HT-29 (cell line): ENCODE measurements at places on chromosomes 7 and 10. TPM values are rescaled to one million over a fixed set of nuclear protein-coding genes. Genes with fewer than 3 reads are reported as not detected.

Gene ADAMTS14
- total RNA-seq, result 0.03 and 0.15 TPM in 2 replicates

Gene COMMD3
- 12.4 and 13.4 TPM in 2 replicates for total RNA-seq

Gene ANKRD2
- 0.23 TPM in 1 of 2 replicates, not detected in the other for total RNA-seq

Gene CCDC146
- total RNA-seq, result not detected in 2 replicates

Gene FAM180A
- not detected in 2 replicates for total RNA-seq

Gene ITGA8
- total RNA-seq, result not detected in 2 replicates

Gene SLC18A2
- total RNA-seq, result not detected in 2 replicates

Gene CARD11
- total RNA-seq, result not detected in 2 replicates

DNA sequence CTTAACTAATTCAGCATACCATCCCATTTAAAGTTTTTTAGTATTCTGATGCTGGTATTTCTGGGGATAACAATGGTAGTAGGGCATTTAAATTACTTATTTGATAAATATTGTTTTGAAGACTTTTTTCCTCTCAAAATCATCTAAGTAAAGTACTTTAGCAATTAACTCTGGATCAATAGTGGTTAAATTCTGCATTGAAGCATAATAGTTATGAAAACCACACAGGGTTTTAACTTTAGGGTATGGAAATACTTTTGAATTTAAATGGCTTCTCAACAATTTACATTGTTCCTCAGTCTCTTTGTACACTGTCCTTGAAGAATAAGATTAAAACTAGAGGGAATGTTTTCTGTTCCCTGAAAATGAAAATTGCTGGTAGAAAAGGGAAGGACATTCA is 202.6 kb upstream of the STEAP4 start:
- DNase-seq, result no peak

DNA sequence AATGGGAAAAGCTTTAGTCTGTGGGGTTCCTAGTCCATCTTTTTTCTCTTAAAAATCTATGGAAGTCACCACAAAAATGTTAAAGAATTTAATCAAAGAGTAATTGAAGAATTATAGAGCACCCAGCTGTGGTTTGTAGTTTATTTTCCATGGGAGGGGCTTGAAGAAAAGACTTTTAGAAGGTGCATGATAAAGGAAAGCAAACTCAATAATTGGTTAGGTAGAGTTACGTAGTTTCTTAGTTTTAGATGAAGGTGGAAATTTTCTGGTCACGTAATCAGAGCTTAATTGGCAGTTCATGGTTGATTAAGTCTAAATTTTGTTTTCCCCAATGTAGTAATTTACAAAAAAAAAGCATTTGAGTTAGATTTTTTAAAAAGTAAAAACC is 724 bp downstream of the ZNF107 start:
- no peak for DNase-seq

DNA sequence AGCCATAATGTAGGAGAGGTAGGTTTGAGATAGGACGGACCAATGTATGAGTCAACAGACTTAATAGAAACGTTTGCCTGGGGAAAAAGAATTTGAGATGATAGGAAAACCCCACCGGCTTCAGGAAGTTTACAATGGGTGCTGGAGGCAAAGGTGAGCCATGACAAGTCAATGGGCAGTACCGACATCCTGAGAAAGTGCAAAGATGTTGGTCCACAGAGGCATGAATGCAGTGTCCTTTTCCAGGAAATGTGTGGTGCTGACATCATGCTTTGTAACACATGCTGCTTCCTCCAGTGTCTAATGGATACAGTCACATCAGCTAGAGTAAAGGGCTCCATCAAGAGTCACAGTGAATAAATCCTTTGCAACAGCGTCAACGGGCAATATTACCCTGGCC is 533.6 kb downstream of the INHBA start:
- DNase-seq, result no peak

DNA sequence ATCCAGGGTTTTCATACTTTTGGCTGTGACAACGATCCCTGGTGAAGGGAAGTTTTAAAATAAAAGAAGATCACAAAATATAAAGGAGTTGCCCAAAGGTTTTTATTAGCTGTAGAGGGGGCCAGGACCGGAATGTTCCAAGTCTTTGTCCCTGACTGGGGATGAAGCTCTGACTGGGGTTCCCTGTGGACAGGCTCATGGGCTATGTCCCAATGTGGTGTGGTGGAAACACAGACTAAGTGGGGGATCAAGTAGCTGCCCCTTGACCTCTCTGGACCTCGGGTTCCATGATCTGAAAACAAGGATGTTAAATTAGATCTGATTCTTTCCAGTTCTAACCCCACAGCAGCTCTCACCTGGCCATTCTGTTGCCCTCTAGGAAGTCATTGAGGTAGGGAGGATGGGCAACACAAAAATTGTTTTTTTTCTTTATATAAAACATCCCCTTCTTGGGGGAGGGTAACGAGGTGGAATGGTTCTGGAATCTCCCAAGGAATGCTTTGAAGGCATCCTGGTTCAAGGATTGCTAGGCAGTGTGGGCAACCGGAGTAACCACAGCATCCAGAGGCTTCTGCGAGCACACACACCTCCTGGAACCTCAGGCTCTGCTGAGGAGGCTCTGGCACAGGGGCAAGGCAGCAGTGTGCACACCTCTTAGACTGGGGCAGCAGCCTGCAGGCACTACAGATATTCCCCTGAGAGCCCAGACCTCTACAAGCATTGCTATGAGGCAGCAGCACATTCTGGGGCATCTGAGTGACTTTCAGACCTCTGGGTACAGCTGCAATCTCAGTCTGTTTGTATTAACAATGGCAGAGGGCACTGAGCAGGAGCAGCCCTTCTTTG is 21.4 kb upstream of the CRYGN start:
- DNase-seq, result no peak

GRCh38 chr7:157547611-157548010 is 210.8 kb downstream of the DNAJB6 start:
- DNase-seq, result no peak

GRCh38 chr7:96800824-96801223 is 91.2 kb upstream of the SEM1 start:
- peak; percentile 39 for DNase-seq

GRCh38 chr10:6197321-6197720 is 5.4 kb upstream of the PFKFB3 start:
- no peak for DNase-seq

DNA sequence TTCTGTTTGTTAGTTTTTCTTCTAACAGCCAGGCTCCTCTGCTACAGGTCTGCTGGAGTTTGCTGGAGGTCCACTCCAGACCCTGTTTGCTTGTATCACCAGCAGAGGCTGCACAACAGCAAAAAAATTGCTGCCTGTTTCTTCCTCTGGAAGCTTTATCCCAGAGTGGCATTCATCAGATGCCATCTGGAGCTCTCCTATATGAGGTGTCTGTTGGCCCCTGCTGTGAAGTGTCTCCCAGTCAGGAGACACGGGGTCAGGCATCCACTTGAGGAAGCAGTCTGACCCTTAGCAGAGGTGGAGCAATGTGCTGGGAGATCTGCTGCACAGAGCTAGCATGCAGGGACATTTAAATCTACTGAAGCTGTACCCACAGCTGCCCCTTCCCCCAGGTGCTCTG is 26.7 kb upstream of the CROT start:
- no peak for DNase-seq

DNA sequence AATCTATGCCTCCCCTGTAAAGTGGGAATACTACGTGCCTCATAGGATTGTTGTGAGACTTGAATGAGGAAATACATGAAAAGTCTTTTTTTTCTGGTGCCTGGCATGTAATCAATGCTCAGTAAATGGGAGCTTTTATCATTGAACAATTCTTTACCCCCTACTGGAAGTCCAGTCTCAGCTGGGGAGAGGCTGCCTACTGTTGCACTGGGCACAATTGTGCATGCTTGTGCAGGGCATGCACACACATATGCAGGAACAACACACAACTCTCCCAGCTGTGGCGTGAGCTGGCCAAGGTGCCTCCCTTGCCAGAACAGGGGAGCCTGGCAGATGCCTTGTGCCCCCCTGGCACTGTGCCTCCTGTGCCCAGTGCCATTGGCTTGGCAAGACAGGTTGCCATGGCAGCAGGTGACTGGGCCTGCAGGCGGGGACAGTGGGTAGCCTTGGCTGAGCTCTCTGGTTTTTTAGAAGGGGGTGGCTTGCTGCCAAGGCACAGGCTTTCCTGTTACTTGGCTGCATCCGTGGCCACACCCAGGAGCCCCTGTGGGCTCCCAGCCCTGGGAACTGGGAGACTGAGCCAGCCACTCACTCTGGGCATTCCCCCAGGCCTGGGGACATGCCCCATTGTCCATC is 16.1 kb upstream of the PALD1 start:
- no peak for DNase-seq

DNA sequence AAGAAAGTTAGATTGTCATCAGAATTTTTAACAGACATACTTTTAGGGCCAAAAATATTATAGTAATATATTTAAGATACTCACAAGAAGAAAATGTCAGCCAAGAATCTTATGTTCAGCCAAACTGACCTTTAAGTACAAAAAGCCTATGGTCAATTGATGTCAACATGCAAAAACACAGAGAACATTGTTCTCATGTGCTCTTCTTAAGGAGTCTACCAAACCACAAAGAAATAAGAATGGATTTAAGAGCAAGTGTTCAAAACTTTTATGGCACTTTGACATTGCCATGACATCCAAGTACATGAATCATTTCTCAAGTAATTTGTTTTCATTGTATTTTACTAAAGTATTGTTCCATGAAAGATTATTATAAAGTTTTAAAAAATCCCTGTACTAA is 180.4 kb downstream of the TMEM26 start:
- no peak for DNase-seq

GRCh38 chr7:99393355-99394187 is 14.8 kb downstream of the PDAP1 start:
- no peak for DNase-seq

- DNase-seq, result no peak
Measured at GRCh38 chr7:94969434-94970084, 62.2 kb downstream of the PPP1R9A start.

- no peak for DNase-seq
Measured at GRCh38 chr10:80536361-80536835, 1.3 kb upstream of the SH2D4B start.

- DNase-seq, result no peak
Measured at GRCh38 chr7:155667241-155667829, 22.9 kb downstream of the RBM33 start.

DNA sequence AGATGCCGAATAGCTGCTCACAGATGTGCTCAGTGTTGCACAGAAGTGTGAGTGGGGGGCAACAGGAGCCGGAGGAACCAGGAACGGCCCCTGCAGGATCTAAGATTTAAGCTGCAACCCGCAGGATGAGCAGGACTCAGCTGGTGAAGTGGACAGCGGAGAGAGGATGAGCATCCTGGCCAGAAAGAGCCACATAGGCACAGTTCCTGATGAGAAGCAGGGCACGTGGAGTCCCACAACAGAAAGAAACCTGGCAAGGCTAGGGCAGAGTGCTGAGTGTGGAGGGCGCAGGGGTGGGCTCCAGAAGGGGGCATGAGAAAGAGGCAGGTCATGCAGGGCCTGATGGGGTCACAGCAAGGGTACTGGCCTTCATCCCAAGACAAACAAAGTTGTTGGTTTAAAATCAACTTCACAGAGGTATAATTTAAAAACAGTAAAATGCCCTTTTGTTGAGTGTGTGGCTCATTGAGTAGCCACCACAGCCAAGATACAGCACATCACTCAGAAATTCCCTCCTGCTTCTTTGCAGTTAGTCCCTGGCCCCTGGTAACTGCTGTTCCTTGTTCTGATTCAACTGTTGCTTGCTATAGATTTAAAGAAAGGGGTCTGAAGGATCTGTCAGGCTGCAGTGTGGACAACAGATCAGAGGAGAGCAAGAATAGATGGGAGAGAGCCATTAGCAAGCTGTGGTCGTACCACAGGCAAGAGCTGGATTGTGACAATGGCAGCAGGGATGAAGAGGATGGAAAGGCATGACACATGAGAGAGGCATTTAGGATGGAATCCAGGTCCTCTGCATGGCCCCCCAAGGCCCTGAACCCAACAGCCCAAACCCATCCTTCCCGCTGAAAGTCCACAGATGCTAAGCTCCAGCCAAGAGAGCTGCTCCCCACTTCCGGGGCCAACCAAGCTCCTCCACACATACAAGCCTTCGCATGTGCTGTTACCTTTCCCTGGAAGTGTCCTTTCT is 53.1 kb upstream of the OSBPL3 start:
- DNase-seq, result no peak

GRCh38 chr7:1485156-1485555 is 19.0 kb downstream of the INTS1 start:
- no peak for DNase-seq

DNA sequence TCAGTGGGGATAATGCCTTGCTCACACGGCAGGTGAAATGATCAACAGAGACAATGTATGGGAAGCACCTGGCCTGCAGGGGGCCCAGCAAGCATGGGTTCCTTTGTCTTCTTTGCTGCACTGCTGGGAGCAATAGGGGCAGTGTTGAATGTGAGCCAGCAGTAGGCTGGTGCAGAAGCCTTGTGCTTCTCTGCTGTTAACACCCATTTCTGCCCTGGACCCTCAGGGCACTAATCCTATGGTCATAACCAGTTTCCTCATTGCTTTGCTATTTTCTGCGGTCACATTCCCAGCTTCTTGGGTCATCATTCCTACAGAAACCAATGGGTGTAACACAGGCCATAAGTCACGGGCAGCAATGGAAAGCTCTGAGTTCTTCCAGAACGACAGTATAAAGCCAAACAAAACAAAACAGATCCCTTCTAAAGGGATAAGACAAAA is 10.9 kb upstream of the LGI1 start:
- peak; percentile 54 for DNase-seq

DNA sequence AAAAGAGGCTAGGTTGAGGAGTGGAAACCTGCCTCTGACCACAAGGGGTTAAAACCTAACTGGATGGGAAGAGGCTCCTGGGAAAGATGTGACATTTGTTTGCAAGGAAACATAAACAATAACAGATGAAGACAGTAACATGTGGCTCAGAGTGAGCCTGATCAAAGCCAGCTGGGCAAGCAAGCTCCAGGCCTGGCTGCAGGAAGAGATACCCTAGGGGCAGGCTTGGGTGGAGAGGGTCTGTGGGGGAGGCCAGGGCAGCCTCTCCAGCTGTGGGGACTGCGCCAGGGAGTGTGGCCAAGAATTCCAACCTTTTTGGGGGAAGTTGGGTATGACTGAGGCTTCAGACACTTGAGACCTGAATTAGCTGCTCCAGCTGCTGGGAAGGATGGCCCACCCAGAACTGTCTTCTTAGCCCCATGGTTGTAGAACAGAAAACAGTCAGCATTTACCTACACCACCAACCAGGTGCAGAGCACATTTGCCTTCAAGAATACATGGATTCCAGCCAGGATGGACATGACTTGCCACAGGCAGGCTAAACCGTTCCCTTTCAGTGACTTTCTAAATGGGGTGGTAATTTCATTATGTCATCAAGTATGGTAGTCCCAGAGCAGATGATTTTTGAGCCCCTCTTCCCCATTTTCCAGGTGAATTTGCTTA is 10.4 kb upstream of the FAM170B start:
- no peak for DNase-seq
